ENCODE measurements at places on chromosomes 2 and 18.

DNA sequence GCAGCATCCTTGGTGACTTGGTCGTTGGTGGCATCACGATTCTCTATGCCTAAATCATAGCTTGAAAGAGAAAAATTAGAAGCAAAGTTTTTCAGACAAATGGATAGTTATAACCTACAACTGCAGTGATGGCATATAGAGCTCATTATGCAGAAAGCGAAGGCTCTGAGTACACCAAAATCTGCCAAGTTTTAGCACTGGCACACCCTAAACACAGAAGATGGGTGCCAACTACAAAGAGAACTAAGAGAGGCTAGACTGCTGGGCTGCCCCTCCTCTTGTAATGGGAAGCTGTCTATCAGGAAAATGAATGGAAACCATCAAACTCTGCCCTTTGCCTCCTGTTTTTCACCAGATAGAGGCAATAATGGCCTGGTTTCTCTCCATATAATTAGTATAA lies 6.3 kb downstream of the IDH1 start:
- DNase-seq: no peak

DNA sequence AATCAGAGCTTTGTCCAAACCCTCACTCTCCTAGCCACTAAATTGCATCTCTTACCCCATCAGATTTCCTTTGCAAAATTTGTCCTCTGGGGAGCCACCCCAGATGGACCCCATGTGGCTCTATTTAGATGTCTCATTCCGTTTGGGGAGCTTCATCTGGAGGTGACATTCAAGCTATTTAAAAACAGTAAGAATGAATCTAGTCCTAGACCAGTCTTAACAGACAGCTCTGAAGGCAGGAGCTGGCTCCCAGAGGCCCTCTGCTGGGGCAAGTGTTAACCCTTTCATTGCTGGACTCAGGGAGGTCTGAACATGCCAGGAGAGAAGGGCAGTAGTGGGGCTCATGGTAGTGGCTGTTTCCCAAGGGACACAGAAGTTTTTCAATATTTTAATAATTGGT lies 59.2 kb downstream of the RPL37A start:
- DNase-seq: no peak

DNA sequence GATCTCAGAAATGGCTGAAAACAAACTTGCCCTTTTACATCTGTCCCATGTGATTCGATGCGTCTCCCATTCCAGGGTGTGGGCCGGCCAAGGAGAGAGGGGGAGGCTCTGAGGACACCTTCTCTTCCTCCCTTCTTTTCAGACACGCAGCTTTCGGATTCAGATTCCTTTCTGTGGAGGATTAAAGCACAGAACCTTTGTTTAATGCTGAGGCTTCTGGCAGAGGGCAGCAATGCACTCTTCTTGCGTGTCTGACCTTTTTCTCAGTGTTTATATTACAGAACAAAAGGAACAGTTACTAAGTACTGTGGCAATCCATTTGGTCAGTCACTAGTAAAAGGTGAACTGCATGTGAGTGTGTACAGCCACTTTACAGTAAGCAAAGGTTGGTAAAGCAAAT lies 268.9 kb upstream of the CCDC68 start:
- DNase-seq: peak; percentile 51

- peak; percentile 16 for DNase-seq
These were observed 115.5 kb downstream of the ESCO1 start for GRCh38 chr18:21484851-21485636.

DNA sequence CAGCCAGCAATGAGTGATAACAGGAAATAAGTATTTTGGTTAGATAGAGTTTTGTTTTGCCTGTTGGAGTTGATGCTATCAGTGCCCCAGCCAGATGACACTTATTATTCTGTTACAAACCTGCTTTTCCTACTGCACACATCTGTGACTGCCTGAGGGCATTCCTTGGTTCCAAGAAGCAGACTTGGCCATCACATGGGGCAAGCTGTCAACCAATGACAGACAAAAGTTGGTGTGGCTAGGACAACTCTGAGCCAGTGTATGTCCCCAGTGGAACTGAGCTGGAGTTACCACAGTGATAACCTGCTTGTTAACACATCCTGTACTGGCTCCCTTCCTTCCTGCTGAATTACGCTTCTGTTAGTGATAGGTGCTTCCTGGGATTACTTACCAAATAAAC lies 54.5 kb downstream of the FAM171B start:
- DNase-seq: no peak

DNA sequence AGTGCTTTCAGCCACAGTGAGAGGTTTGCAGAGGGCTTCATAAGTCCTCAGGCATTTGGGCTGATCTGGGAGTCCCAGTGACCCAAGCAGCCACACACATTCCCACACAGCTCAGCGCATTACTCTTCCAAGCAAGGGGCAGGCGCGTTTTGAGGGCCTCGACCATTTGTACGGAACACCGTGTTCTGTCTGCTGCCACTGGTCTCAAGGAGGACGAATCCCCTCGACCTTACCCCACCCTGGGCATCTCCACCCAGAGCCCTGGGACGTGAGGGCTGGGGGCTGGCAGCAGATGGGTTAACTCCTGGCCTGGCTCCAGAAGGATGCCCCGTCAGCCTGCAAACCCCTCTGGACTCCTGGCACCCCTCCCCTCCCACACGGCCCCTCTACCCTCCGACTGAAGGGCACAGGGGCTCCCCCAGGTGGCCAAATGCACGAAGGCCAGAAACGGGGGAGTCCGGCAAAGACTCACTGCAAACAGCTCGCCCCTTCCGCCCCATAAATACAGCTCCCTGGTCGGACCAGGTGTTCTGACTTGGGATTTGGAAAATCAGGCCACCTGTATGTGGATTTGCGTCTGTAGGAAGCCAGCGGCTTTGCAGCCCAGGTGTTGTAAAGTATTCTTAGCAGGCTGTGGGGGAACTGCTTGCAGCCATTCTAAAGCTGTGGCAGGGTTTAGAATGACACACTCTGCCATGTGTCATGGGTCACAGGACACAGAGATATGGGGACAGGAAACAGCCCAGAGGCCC lies 33.6 kb upstream of the PTMA start:
- DNase-seq: peak; percentile 53

DNA sequence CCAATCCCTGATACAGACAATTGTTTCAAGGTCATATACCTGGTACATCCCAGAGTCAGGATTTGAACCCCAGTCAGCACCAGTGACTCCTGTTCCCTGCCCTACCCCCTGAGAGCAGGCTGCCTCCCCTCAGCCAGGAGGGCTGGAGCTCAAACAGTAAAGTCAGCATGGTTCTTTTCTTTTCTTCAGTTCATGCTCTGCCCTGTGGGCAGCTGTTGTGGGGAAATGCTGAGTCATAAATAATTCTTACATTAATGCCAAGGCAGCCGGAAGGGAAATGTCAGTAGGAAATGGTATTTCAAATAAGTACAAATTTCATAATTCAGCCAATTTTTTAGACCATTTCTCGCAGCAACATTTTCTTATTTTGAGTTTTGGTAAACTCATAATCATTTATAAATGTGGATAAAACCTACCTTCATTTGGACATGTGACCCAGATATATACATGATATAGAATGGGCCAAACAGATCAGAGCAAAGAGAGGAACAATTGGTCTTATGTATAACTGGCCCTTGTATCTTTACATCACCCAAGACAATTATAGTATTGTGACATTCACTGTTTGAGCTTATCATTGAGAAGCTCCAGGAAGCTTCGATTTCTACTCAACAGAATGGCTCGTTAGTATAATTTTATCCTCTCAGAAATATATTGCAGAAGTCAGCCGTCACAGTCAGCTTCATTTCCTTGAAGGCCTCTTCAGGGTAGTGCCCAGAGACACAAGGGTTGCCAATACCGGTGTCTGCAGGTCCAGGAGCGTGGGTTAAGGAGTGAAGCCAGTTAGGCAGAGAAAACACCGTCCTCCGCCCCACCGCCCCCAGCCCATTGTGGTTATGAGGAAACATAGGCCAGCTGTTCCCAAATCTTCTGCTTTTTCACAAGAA lies 28.0 kb upstream of the SCYGR1 start:
- peak; percentile 70 for DNase-seq

GRCh38 chr2:138906549-138906948 lies 126.4 kb upstream of the NXPH2 start:
- no peak for DNase-seq

DNA sequence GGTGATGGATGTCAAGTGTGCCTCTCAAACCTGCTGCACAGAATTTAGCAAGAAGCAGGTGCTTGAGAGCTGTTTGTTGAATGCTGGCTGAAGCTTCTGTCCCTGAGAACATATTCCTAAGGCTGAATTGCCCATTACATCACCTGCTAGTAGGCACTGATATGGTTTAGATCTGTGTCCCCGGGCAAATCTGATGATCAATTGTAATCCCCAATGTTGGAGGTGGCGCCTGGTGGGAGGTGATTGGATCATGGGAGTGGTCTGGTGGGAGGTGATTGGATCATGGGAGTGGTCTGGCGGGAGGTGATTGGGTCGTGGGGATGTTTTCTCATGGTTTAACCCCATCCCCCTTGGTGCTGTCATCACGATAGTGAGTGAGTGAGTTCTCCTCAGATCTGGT lies 128.0 kb downstream of the HRH4 start:
- no peak for DNase-seq

DNA sequence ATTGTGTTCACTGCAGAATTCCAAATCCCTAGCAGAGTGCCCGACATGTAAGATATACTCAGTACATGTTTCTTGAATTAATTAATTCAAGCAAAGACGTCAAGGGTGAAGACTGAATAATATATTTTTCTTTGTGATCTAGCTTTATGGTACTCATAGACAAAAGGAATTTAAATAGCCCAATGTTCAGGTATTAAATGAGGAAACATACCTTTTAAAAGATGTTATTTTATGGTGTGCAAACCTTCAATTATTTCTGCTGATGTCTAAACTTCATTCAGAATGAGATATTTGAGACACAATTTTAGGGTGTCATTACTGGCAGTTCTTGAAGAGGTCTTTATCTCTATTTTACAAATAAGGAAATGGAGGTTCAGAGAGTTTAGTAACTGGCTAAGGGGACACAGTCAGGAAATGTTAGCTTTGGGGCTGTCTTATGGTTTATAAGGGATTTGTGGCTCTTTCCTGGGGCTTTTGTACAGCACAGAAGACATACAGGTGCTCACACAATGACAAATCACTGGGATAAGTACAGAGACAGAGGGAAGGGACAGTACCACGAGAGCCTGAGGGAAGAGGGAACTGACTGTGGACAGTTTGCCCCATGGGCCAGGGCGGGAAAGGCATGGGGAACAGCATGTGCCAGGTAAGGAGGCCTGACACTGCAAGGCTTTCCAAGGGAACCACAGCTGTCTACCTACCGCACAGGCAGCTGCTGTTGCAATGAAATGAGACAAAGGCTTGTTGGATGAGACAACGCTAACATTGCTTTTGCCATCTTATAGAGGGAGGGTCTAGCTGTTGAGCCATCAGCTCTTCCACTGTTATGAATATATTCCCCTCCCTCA lies 155.3 kb downstream of the DDX1 start:
- DNase-seq: no peak

- no peak for DNase-seq
These were observed 8.4 kb downstream of the DSEL start for GRCh38 chr18:67508146-67508545.

Data from AG10803 (cell line).